ENCODE measurements at places on chromosomes 7 and 10.

DNA sequence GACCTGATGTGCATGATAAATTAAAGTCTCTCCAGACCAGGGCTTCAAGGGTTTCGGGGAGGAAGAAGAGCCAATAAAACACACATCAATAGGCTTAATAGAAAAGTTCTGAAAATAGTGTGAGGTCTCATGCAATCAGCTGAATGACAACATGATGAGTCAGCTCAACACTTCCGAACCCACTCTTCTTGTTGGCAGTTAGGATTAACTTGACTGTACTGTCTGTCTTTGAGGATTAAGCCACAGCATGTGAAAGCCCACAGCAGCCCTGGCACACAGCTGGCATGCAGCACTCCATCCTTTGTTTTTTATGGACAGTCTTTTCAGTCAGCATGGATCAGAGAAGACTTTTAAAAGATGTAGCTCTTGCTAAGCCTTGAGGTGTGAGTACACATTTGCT lies 526.9 kb upstream of the VSTM2A start:
- no peak for DNase-seq

- DNase-seq, result no peak
Measured at GRCh38 chr7:16417906-16418305, 3.4 kb downstream of the CRPPA start.

DNA sequence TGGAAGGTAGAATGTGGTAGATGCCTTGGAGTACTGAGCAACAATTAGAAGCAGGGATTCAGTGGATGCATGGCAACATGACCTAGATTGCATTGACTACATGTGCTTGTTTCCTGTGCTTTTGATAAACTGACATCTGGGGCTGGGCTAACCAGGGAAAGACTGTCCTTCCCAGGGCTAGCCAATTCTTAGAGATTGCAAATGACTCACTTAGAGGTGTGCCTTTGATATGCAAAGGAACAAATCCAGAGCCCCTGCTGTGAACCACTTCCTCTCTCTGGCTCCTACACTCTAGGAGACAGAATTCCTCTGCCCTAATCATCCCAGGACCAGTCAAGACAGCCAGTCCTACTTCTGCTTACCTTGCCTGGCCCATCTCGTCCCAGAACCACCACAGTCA lies 651.5 kb downstream of the LRMDA start:
- no peak for DNase-seq

DNA sequence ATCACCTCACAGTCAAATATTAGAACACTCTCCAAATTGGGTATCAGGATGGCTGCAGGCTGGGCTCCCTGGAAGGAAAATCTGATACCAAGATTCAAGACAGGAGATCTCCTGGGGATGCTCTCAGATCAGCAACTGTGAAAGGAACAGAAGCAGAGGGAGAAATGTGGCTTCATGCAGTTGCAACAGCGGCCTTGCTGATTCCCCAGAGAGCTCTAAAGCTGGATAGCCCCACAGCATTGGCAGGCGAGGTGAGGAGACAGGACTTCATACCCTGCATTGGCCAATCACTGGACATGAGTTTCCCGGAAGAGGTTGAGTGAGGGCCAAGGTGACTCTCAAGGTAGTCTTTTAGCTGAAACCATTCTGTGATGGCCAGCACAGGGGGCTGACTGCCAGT lies 190.6 kb downstream of the PTPN20 start:
- no peak for DNase-seq

DNA sequence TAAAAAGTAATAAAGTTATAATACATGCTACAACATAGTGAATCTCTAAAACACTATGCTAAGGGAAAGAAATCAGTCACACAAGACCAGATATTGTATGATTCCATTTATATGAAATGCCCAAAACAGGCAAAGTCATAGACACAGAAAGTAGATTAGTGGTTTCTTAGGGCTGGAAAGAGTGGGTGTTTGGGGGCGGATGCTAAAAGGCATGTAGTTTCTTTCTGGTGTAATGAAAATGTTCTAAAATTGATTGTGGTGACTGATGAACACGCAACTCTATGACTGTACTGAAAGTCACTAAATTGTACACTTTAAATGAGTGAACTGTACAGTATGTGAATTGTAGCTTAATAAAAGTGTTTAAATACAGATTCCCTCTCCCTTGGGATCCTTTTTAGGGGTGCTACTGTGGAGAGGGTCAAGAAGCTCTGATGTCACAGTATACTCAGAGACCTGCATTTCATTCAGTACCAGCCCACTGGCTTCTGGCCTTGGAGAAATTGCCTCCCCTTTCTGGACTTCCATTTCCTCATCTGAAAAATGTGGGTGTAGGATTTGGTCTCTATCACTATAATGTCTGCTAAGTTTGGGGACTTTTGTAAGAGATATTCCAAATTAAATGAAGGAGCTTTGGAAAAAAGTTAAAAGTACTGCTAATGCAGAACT lies 46.4 kb downstream of the AOAH start:
- no peak for DNase-seq

DNA sequence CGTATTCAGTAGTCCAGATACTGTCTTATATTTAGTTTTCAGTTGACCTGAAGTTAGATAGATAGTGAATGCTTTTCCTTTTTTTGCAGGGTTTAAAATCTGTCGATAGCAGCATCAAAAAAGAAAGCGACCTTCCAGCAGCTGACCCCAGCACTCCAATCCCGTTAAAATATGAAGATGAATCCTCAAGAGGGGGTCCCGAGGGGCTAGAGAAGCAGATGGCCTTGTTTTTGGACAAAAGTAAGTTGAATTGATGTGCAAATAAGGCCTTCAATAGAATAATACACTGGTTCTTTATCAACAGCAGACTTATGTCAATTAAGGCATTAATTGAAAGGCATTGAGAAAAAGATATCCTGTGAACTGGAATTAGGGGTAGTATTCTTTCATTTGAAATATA lies 18.7 kb downstream of the EDRF1 start:
- DNase-seq, result no peak

- DNase-seq, result no peak
Measured at GRCh38 chr7:132072873-132073272, 503.4 kb downstream of the PLXNA4 start.

DNA sequence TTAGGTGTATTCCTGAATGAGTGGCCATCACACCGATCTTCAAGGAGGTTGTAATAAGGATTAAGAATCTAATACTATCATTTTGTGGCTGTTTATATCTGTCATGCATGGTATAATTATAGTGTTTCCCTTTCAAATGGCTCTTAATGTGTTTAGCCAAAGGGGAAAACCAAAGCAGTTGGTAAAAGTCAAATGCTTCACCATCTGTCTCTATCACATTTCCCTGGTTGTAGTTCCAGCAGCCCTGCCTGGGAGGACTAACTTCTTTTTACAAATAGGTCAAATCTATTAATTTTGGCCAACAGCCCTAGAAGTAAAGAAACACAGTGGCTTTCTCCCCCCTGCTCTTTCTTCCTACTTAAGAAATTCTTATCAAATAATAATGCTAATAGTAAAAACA lies 56.7 kb downstream of the ZNF365 start:
- DNase-seq, result no peak

GRCh38 chr7:151347200-151347599 lies 5.6 kb downstream of the NUB1 start:
- no peak for DNase-seq

- no peak for DNase-seq
Measured at GRCh38 chr7:46586406-46586805, 665.3 kb upstream of the IGFBP3 start.

DNA sequence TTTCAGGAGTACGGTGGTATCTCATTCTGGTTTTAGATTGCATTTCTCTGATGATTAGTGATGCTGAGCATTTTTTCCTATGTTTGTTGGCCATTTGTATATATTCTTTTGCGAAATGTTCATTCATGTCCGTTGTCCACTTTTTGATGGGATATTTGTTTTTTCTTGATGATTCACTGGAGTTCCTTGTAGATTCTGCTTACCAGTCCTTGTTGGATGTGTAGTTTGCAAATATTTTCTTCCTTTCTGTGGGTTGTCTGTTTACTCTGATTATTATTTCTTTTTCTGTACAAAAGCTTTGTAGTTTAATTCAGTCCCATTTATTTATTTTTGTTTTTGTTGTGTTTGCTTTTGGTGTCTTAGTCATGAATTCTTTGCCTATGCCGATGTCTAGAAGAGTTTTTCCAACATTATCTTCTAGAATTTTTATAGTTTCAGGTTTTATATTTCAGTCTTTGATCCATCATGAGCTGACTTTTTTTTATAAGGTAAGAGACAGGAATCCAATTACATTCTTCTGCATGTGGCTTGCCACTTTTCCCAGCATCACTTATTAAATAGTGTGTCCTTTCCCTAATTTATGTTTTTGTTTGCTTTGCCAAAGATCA lies 320.5 kb downstream of the MAGI2 start:
- no peak for DNase-seq

- DNase-seq, result no peak
Measured at GRCh38 chr10:6309816-6310215, 107.1 kb downstream of the PFKFB3 start.

DNA sequence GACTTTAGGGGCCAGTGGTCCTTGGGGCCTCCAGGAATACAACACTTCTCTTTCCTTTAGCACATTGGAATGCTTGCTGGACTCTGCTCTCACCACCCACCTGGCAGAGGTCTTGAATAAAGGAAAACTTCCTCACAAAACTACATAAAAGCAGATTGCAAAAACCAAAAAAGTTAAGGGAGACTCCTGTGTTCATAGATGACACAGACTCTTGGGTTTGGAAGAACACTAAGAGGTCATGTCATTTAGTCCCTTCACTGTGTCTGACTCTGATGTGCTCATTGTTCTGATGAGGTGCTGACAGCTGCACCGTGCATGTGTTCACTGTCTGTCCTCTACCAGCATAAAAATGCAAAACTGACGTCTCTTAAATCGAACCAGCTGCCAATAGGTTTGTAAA lies 11.4 kb downstream of the BLNK start:
- no peak for DNase-seq

- DNase-seq, result no peak
Measured at GRCh38 chr7:107924841-107925504, 34.0 kb downstream of the DLD start.

GRCh38 chr7:32036557-32036956 lies 33.6 kb downstream of the PDE1C start:
- no peak for DNase-seq

- no peak for DNase-seq
Measured at GRCh38 chr10:43966571-43966965, 317.9 kb upstream of the ZNF32 start.

- DNase-seq, result no peak
Measured at GRCh38 chr10:50850578-50851230, 34.7 kb downstream of the A1CF start.

GRCh38 chr10:24887855-24888231 lies 64.6 kb downstream of the PRTFDC1 start:
- DNase-seq, result no peak

DNA sequence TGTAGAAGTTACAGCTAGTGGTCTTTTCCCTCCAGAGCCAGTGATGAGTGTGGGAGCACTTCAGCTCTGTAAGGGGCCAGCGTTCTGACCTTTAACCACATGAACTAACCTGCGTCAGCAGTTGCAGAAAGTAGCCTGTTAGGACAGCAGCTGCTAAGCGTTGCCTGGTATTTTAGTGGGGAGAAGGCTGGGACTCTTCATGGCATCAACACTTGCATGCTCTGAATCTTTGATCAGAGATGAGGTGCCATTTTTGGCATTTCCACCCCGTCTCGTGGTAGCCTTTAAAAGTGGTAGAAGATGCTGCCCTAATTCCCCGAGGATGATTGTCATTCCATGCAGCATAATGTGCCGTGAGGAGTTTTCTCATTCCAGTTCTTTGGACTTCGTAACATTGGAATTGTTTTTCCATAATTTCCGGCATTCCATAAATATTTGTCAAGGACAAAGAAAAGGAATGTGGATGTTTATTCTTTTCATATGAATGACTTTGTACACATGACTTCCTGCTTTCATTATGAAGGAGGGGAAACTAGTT lies 92.2 kb downstream of the AVL9 start:
- DNase-seq, result no peak

DNA sequence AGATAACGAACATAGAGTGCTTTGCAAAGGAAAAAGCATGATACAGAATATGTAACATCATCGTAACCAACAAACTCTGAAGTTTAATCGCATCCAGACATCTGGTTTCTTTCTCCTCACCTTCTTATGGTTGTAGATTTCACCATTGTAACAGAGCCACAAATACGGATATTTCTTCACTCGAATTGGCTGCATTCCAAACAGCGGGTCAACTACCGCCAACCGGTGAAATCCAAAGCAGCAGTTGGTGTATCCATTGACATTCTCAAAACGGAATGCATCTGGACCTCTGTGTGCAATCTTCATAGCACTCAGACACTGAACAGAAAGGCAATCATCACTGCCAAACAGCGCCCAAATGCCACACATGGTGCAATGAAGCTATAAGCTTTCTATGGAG lies 3.4 kb downstream of the ASNS start:
- DNase-seq, result no peak

DNA sequence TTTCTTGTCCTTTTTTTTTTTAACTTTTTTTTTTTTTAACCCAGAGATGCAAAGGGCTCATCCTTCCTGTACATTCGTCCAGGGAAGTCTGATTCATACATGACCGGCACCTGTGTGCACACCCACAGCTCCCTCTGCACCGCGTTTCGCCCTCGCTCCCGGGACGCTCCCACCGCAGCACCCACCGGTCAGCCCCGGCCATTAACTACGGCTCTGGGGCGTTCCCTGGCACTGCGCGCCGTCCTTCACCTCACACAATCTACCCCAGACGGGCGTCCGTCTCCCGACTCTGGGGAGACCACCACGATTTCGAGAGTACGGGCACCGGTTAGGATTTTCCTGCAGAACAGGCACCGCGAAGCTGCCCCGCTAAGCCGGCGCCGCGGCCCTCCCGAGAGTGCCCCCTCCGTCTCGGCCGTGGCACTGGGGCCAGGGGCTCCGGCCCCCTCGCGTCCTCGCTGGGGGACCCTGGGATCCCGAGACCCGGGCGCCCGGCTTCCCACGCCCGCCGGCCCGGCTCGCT lies 452 bp downstream of the ATE1 start:
- no peak for DNase-seq

GRCh38 chr7:155510975-155511701 lies 35.2 kb downstream of the CNPY1 start:
- DNase-seq, result no peak

DNA sequence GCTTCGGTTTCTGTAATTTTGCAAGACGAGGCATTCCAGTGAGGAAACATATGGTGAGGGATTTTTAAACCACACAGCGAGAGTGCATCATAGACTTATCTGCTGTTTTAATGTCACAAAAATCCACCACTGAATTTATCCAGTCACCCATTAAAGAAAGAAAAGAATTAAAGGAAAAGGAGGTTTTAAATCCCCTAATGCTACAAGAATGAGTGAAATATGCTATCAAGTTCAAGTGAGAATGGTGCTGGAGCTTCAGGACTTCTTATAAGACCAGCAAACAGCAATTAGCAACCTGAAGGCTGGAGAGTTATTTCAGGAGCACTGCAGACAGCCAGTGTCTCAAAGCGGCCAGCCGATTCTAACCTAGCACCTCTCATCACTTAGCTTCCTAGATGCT lies 439.1 kb upstream of the MGMT start:
- DNase-seq, result no peak

GRCh38 chr10:93383562-93383981 lies 98.6 kb downstream of the MYOF start:
- no peak for DNase-seq

DNA sequence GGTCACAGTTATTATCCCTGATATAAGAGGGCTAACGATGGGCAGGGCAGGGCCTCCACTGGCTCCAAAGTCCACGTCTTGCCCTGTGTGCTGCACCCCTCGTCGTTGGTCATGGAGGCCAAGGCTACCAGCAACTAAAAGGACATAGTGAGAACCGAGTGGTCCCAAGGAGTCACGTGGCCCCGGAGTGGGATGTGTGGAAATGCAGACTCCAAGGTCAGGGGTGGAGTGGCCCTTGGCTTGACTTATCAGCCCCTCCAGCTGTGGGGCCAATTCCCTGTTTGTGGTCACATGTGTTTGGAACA lies 30.7 kb downstream of the BTBD16 start:
- no peak for DNase-seq

- DNase-seq, result no peak
Measured at GRCh38 chr7:103299660-103300059, 2.4 kb downstream of the PMPCB start.
